ENCODE measurements at places on chromosomes 4 and X.

DNA sequence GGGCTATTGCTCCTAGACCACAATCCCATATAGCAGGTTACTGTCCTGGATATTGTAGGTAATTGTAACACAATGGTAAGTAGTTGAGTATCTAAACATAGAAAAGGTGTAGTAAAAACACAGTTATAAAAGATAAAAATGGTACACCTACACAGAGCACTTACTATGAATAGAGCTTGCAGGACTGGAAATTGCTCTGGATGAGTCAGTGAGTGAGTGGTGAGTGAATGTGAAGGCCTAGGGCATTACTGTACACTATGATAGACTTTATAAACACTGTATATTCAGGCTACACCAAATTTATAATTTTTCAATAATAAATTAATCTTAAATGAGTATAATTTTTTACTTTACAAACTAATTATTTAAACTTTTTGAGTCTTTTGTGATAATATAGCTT, 425.7 kb downstream of the PABPC4L start:
- no peak for DNase-seq

DNA sequence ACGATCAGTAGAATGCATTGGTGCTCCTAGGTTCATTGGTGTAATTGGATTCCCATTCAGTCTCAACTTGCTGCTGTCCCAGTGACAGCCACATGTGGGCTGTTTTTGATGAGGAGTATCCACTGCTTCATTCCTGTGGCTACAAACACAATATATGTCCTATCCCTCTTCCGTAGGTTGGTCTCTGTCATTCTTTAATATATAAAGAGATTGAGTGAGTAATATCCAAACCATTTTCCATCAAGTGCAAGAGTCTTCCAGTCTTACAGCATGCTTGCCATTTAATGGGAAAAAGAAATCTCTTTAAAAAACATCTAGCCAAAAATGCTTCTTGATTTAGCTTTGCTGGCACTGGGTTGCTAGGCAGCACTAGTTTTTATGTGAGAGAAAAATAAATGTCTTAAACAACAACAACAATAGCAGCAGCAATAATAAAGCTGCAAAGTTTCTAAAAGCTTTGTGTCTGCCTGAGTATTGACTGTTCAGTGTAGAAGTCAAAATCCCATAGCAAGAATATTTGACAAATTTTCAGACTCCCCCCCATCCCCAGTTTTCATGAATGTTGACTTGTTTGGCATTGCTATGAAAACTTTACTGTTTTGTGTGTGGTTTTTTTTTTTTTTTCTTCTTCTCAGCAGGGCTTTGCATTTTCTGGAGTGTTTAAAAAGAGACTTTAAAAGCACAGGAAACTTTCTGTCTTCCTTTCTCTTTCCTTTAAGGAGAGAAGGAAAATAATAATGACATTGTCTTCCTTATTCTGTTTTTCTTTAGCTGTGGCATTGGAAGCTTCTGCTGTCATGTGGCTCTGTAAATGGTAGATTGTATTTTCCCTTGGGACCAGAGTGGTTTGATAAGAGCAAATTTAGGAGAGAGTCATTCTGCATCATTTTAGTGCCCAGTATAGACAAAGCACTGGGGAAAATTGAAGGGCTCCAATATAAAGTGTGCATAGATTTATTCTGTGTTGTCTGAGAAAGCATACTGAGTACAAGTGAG, 244.3 kb downstream of the ARHGAP10 start:
- DNase-seq = no peak

- DNase-seq = no peak
These were observed 183.5 kb upstream of the NDP start for GRCh38 chrX:44156726-44157125.

GRCh38 chr4:128379860-128380259, 92.2 kb upstream of the PGRMC2 start:
- DNase-seq = peak; percentile 23

DNA sequence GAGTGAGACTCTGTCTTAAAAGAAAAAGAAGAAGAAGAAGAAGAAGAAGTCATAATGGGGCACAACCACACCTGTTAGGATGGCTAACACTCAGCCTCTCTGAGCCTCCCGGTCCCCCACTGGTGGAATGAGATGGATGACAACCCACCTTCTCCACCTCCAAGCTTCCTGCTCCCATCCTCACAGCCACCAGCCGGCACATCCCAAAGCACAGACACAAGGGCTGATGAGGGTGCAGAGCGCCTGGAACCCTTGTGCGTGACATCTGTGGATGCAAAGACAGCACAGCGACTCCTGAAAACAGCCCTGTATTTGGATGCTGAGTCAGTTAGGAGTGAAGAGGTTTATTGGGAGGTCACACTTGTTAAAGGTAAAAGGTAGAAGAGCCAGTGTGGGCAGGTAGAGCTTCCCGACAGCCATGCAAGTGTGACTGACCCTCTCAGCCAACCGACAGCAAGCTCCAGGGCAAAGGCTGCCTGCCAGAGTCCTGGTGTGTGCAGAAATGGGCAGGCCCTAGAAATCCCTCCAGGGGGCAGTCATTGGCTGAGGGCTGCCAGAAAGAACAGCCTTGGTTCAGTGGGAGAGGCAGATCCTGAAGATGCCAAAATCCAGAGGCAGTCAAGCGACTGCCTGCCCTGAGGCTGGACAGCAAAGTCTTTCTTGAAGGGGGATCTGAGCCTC, 26.6 kb upstream of the MAN2B2 start:
- DNase-seq = no peak

DNA sequence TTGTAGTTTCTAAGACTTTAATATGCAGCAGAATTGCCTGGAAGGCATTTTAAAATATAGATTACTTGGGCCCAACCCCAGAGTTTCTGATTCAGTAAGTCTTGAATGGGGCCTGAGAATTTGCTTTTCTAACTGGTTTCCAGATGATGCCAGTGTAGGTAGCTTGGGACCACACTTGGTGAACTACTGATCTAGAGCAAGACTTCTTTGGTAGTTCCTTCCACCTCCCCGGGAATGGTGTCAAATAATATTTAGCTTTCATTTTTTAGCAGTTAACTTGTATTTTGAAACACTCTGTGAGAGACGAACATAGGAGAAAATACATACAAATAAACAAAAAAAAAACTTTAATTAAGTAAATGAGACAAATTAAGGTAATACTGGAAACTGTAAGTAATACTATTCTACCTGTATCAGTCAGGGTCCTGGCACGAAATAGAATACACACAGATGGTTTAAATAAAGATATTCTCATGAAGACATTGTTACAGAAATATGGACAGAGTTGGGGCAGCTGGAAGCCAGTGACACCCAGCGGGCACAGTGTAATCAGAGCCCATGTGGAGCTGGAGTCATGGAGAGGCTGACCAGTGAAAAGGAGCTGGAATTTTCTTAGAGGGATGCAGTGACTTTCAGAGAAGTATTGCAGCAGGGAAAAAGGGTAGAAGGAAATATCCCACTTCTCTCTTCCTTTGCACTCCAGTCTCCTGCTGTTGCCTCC, 905.7 kb downstream of the CCSER1 start:
- DNase-seq = no peak

Measured in GM13977 (cell line).